ENCODE measurements at places on chromosomes 11 and 22. TPM values are rescaled to one million over a fixed set of nuclear protein-coding genes. Genes with fewer than 3 reads are reported as not detected.
A peak's percentile ranks its signal among the peaks of the same experiment; 100 is the strongest.

DNA sequence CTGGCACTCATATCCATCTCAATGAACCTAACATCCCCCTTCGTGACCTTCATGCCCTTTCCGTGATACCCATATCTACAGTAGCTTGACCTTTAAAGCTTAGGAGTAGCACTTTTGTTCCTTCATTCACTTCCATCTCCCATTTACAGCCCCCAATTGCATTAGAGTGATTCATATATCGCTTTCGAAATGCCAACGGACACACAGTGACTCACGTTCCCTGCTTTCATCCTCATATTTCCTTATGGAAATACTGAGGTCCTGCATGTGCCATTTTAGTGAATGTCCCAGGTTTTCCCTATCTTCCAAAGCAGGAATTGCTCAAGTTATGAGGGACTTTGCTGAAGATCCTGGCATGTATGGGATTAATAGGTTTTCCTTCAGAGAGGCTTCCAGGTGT, 44.3 kb upstream of the CEP126 start:
- no peak for DNase-seq

GRCh38 chr22:32691101-32691500, 110.4 kb upstream of the TIMP3 start:
- DNase-seq, result no peak

DNA sequence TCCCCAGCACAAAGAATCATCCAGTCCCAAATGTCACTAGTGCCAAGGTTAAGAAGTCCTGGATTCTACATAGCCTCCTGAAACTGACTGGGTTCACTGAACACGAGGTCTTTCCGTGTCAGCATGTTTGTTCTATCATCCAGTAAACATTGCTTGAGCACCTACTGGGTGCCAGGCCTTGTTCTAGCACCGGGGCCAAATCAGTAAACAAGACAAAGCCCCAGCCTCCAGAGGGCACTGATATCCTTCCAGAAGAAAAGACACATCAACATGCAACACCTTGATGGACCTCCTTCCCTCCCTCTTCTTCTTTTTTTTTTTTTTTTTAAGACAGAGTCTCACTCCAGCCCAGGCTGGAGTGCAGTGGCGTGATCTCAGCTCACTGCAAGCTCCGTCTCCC, 26.9 kb downstream of the TPST2 start:
- DNase-seq, result peak; percentile 33

GRCh38 chr11:6719576-6719975, 36.4 kb upstream of the MRPL17 start:
- DNase-seq, result no peak

DNA sequence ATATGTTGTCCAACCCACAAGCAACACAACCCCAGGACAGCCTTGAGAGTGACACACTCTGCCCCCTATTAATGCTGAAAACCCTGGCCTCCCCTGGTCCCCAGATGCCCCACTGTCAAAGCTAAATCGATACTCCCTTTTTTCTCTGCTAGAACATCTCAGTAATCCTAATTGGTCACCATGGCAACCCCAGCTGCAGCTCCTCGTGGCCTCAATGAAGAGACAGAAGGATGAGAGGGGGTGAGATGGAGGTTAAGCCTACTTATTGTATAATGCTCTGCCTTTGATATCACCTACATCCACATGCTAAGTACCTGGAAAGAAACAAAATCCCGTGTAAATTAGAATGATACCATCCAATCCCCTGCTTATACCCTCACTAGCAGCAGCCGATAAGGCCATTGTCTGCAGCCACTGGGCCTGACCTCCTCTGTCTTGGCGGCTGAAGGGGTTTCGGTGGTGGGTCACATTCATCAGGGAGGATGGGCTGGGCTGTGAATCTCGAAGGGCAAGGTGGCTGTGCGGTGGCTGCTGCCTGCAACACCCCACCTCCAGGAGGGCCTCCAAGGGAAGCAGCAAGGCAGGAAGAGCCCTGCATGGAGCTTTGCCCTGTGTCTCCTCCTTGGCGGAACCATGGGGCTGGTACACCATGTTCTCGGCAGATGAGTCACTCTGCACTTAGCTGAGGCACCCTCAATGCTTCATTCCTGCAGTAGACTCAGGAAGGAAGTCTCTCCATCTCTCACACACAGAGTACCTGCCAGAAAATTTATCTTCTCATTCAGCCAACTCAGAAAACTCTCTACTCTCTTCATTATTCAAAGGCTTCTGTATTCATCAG, 399.5 kb downstream of the BUD13 start:
- DNase-seq, result no peak

- DNase-seq, result no peak
These were observed 5.8 kb downstream of the LIF start for GRCh38 chr22:30240541-30241417.

DNA sequence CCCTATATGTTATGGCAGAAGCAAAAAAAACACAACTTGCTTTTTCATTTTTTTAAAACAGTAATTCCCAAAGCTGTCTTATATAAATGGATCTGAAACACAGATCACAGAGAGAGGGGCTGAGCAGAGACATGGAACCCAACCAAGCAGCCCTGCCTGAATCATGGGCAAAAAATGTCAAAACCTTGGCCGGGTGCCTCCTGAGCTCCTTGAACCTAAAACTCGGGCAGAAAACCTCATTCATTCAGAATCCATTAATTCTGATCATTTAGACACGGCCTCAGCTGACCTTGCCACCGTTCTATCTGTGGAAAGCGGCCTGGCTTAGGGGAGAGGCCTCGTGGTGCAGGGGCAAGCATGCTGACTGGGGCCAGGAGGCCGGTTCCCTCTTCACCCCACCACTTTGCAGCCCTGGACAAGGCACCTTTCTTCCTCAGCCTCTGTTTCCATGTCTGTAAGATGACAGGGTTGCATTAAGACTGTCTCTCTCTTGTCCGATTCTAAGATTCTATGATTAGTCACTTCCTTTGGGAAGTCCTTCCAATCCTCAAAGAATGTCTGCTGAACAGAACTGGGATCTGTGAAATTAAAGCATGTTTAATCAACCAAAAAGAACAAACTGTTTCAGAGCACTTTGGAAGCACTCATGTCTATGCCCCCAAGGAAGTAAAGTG, 26.0 kb downstream of the TENM4 start:
- no peak for DNase-seq

Gene TYR
- not detected for total RNA-seq

Data from naive thymus-derived CD8-positive, alpha-beta T cell (primary cell).